ENCODE measurements at places on chromosomes 11 and 22.

- no peak for DNase-seq
Observed at GRCh38 chr22:17705546-17705945, 67.0 kb downstream of the BCL2L13 start.

DNA sequence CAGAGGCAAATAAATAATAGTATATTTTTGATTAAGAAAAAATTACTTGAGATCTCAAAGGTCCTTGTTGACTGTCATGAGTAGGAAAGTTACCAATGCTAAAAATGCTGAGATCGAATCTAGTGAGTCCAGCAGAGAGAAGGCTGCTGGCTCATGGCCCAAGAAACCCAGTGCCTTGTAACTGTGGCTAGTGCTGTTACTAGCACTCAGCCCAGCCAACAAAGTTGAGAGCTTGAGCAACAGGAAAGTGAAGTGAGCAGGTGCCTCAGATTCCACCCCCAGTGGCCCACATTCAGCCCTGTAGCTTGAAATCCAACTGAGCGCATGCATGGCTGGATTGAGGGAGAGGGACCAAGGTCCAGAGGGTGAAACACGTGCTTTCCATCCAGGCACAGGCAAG lies 398.2 kb downstream of the SHANK2 start:
- no peak for DNase-seq

DNA sequence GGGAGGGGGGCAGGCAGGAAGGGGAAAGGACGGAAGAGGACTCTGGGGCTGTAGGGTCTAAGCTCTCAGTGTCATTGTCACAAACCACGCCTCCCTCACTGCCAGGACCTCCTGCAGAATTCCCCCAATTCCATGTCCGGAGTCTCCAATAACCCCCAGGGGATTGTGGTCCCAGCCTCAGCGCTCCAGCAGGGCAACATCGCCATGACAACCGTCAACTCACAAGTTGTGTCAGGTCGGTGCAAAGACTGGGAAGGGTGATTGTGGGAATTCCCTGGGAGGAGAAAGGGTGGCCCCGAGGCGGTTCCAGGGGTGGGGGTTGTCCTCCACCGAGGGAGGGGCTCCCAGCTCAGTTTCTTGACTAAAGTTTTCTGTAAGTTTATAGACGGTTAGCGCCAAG lies 86.0 kb downstream of the FEZ1 start:
- no peak for DNase-seq

DNA sequence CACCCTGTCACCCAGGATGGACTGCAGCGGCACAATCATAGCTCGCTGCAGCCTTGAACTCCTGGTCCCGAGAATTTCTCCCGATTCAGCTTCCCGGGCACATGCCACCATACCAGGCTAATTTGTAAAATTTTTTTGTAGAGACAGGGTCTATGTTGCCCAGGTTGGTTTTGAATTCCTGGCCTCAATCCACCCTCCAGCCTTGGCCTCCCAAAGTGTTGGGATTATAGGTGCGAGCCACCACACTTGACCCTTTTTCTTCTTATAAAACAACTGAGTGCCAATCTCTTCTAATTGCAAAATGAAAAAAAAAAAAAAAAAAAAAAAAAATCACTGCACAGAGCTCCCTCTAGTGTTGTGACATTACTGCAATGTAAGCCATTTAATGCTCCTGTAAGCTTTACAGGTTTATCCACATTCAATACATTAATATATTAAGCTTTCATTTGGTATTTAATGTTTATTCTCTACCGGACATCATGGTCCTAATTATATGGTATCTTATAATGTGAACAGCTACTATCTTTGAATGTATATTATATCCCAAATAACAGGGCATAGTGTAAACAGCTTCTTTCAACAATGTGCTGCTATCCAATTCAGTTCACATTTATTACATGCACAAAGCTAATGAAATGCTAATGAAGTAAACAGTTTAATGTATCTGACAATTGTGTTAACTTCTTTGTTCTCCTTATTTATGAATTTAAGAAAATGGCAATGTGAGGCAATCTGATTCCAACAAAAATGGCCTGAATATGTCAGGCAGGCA lies 44.6 kb downstream of the COPB1 start:
- no peak for DNase-seq

DNA sequence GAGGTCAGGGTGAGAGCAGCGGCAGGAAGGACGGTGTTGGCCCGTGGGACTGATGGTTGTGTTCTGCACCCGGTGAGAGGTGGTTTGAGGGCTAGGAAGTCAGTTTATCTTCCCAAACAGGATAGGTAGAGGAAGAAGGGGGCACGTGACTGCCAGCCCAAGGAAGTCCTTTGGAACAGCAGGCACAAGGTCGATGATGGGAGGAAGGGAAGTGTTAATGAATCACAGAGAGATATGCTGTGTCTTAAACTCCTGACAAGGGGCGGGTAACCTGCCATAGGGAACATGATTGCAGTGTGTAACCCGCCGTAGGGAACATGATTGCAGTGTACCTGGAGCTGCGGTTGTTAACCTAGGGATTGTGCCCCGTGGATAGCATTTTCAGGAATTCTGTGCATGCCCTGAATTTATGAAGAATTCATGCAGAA lies 49.0 kb downstream of the PRR5L start:
- DNase-seq: no peak
